ENCODE measurements at places on chromosomes 5 and 9.
A peak's percentile ranks its signal among the peaks of the same experiment; 100 is the strongest.

DNA sequence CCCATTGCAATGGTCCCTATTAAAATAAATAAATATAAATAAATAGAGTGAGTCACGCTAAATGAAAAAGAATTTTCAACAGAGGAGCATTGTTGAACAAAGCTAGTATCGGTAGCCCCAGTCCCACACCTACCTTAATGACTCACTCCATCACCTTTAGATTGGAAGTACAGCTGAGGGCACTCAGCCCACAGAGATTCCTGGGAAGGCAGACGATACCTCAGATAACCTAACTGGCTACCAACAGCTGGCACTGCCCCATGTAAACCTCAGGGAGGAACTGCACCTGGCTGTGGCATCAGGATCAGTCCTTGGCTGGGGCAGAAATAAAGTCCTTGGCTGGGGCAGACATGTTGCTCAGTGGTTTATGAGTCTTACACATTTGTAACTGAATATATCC lies 49.3 kb downstream of the SPRY4 start:
- no peak for DNase-seq

DNA sequence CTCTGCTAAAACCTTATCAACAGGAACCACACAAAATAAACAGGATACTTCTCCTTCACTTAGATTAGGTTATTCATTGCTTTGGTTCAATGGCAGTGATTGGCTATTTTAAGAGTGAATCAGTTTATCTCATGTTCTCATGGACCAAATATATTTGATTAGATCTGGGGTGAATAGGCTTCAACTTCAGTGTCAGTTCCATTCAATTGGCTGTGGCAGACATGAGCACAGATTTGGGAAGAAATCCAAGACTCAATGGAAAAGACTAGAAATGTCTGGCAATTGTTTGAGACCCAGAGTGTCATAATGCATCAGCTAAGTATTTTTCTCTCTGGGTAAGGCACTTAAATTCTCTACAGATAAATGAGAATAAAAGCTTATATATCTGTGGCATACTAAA lies 37.1 kb downstream of the CDH18 start:
- no peak for DNase-seq

DNA sequence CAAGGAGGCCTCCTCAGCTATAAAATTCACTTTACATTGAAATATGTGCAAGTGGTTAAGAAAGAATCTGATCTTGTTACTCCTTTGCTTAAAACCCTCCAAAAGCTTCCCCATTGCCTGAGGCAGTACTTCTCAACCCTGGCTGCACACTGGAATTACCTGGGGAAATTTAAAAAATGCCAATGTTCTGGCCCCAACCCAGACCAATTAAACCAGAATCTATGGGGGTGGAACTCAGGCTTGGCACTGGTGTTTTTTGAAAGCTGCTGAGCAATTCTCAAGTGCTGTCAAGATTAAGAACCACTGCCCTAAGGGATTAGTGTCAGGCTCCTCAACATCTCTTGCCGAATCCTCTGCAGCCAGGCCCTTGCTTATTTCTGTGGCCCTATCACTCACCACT lies 269.6 kb downstream of the ELAVL2 start:
- no peak for DNase-seq

- no peak for DNase-seq
These were observed 29.9 kb downstream of the COL15A1 start for GRCh38 chr9:98973576-98973975.

GRCh38 chr9:95627802-95628201 lies 111.0 kb upstream of the PTCH1 start:
- no peak for DNase-seq

DNA sequence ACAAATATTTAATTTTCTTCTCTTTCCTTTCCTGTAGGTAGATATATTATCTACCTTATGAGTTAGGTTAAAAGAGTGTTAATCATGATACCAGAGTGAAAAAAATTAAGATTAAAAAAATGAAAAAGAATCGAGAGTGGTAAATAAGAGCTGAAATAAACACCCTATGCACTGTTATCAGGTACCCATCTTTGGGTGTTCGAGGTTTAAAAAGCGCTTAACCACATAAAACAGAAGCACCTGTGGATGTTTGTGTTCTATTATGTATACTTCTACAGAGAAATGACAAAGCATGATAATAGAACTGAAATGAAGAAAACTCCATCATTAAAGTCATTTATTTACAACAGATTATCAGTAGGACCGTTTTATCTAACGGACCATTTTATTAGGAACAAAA lies 25.7 kb upstream of the GCNT4 start:
- DNase-seq, result no peak

- DNase-seq, result no peak
These were observed 385.3 kb upstream of the WWC1 start for GRCh38 chr5:167905919-167906853.

- DNase-seq, result no peak
These were observed 105.6 kb downstream of the GOLPH3 start for GRCh38 chr5:32068561-32068960.

DNA sequence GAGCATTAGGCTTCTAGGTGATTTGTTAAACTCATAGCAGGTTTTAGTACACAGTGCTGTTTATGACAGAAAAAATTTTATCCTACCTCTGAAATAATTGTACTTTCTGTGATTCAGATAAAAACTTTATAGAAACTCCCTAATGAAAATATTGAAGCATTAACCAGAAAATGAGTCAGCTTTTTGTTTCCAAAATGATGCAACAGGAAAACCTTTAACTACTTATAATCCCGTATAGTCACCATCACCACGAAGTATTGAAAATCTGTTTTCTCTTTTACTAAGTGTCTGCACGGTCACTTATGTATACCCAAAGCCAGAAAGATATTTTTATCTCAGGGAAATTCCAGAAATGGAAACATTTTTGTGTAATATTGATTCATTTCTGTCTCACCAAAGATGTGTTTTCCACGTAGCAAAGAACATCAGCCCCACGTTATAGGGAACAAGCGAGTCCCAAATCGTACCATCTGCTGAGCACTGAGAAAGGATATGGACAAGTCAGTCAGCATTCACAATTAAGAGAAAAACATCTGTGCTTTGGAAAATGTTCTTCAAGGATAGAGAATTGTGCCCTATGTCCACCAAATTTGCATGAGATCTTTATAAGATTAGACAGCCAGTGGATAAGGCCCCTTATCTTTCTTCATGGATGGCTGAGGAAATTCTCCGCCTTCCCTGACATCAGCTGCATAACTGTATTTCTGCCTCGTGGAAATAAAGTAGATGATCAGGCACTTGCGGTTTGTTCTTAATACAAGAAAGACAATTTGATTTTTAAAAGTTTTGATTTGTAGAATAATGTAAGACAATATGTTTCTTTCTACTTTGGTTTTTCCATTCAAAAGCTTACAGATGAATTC lies 41.9 kb downstream of the TNFAIP8 start:
- DNase-seq, result peak; percentile 18

GRCh38 chr9:98121058-98121457 lies 2.0 kb upstream of the TRIM14 start:
- DNase-seq, result peak; percentile 18

DNA sequence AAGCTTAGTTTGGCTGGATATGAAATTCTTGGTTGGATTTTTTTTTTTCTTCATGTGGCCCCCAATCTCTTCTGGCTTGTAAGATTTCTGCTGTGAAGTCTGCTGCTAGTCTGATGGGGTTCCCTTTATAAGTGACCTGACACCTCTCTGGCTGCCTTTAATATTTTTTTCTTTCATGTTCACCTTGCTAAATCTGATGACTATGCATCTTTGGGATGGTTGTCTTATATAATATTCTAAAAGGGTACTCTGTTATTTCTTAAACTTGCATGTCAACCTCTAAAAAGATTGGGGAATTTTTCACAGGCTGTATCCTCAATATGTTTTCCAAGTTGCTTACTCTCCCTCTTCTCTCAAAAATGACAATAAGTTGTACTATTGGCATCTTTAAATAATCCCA lies 500.0 kb downstream of the CAAP1 start:
- DNase-seq, result no peak

DNA sequence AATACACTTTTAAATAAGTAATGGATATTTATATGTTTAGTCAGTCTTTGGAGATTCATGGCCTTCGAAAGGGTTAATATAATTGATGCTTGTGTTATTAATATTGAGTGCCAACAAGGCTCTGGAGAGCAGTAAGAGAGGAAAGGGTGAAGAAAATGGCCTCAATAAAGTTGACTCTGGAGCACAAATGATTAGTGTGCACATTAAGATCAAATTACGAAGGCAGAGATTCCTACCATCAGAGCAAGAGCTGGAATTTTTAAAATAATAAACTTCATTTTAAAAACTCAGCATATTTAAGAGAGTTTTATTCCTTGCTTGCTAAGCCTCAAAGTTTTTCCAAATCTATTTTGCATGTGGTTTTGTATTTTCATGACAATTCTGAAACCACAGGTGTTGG lies 14.8 kb downstream of the SLC44A1 start:
- no peak for DNase-seq

GRCh38 chr9:8206720-8207119 lies 407.1 kb upstream of the DMAC1 start:
- no peak for DNase-seq

- no peak for DNase-seq
These were observed 174.0 kb upstream of the PPP2R2B start for GRCh38 chr5:147052519-147052918.

GRCh38 chr9:95077766-95078370 lies 239.6 kb downstream of the FANCC start:
- DNase-seq, result no peak

- no peak for DNase-seq
These were observed 250.2 kb downstream of the NFIB start for GRCh38 chr9:14063756-14064155.

GRCh38 chr5:93343570-93343969 lies 237.4 kb downstream of the NR2F1-AS1 start:
- DNase-seq, result no peak

DNA sequence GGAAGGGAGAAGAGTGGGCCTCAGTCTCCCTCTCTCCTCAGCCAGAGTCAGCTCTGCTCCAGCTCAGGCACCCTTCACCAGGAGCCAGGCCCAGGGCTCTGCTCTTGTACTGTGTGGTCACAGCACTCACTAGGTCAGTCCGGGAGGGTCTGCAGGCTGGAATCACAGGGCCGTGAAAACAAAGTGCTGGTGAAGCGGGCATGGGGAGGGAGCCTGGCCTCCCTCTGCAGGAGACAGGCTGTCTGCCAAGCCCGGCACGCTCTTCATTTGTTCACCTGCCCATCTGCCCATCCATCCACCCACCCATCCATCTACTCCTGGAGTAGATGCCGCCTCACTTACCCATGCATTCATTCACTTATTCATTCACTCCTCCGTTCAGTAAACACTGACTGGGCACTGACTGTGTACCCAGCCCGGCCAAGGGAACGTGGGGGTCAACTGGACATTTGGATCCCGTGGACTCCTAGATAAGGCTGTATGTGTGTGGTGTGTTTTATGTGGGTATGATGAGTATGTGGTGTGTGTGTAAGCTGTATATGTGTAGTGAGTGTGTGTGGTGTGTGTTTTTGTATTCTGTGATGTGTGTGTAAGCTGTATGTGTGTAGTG lies 3.6 kb downstream of the SPAAR start:
- DNase-seq, result no peak

DNA sequence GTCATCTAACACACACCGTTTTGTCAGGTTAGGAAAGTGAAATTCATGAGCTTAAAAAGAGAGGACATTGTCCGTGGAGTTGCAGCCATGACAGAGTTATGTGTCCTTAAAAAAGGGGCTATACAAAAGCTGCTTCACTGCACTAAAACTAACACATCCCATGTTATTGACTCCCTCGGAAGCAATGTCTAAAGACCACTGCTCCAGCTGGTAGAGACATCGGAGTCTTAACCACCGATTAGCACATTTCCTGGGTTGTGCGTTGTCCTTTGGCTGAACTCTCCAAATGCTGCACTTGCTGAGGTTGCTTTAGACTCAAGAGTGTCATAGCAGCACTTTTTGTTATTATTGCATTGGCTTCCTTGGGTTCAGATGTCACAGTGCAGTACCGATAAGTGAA lies 128.3 kb upstream of the C9orf72 start:
- no peak for DNase-seq

GRCh38 chr9:93667006-93667405 lies 90.6 kb downstream of the PHF2 start:
- no peak for DNase-seq

- DNase-seq, result no peak
These were observed 10.9 kb downstream of the AQP3 start for GRCh38 chr9:33436445-33436844.

DNA sequence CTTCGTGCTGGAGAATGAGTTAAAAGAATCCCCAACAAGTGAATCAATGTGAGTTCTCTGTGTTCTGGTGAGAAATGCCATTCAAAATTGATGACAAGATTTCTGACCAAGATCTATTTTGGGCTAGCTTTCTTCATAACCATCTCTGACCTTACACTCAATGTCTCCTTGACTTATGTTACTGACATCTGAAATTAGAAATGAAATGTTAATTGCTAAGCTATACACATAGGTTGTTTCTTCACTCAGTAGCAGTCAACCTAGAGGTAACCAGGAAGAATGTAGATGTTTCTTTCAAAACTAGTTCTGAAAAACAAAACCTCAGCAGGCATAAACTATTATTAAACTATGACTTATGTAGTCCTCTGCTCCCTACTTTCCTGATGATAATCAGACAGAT lies 2220.7 kb upstream of the C9orf72 start:
- DNase-seq, result no peak

GRCh38 chr5:95734906-95735305 lies 3.8 kb downstream of the RHOBTB3 start:
- no peak for DNase-seq

DNA sequence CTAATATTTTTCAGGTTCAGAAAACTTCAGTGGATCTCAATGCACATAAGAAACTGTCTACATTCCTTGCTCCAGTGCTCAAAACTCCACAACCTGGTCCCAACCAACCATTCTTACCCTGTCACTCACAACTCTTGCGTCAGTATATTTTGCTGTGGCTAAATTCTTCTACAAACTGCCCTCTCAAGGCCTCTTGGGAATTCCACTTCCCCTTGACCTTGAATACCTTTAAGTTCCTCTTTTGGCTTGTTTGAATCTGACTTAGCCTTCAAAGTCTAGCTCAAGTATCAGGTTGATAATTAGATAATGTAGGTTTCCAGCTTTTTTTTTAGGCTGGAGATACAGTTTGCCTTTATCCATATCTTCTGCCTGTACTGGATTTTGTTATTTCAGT lies 128.3 kb downstream of the SLF1 start:
- DNase-seq, result no peak

- DNase-seq, result no peak
These were observed 73.5 kb upstream of the GALNT10 start for GRCh38 chr5:154117050-154117449.

GRCh38 chr9:89553451-89554010 lies 51.3 kb upstream of the GADD45G start:
- DNase-seq, result no peak

- DNase-seq, result no peak
These were observed 3.8 kb upstream of the RASEF start for GRCh38 chr9:83066771-83067170.

DNA sequence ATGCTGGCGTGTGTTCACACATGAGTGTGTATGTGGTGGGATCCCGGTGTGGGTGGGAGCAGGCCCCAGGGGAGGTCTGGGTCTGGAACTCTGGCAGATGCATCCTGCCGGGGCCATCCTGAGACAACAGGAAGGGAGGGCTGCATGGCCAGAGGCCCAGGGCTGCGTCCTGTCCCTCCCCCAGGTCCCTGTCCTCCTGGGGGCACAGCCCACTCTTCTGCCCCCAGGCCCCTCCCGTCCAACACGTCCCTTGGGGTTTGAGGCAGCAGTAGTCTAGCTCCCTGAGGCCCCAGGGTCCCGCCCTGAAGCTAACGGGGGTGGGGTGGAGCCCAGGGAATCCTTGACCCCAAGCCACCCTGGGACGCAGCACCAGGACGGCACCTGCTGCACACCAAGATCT lies 16.6 kb downstream of the FLT4 start:
- no peak for DNase-seq

GRCh38 chr9:4147476-4148230 lies 152.2 kb downstream of the GLIS3 start:
- no peak for DNase-seq

Measured in hematopoietic multipotent progenitor cell treated with erythropoietin and hydrocortisone succinate and interleukin-3 and kit ligand, for 8 days (in vitro differentiated cells).